ENCODE measurements at places on chromosomes 6 and 20.

DNA sequence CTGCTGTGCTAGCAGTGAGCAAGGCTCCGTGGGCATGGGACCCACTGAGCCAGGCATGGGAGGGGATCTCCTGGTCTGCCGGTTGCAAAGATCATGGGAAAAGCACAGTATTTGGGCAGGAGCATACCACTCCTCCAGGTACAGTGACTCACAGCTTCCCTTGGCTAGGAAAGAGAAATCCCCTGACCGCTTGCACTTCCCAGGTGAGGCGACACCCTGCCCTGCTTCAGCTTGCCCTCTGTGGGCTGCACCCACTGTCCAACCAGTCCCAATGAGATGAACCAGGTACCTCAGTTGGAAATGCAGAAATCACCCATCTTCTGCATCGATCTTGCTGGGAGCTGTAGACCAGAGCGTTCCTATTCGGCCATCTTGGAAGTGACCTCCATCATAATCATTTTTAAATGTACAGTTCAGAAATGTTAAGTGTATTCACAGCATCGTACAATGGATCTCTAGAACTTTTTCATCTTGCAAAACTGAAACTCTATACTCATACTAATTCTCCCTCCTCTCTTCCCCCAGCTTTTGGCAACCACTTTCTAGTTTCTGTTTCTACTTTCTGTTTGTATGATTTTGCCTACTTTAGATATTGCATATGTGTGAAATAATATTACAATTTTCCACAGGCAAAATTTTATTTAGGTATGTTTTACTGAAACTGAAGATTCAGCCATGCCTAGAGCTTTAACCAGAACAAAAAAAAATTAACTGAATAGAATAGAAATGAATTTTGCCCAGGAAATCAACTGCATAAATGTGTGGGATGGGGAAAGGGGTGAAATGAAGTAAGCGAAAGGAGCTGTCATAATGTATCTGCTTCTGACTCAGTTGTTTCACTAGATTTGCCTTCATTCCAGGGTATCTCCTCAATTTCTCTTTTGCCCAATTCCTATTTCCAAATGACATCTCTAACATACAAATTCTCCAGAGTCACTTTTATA lies 100.0 kb downstream of the RWDD2A start:
- no peak for ATAC-seq

DNA sequence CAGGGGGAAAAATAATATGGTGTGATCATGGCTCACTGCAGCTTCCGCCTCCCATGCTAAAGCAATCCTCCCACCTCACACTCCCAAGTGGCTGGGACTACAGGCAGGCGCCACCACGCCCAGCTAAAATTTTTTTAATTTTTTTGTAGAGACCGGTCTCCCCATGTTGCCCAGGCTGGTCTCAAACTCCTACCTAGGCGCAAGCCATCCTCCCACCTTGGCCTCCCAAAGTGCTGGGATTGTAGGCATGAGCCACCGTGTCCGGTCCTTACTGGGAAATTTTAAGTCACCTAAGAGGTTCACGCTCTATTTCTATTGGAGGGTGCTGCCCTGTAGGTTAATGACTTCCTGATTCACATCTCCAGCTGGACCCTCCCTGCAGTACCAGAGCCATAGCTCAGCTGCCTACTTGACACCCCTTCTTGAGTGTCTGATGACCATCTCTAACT lies 626 bp upstream of the CDK5RAP1 start:
- no peak for ATAC-seq

DNA sequence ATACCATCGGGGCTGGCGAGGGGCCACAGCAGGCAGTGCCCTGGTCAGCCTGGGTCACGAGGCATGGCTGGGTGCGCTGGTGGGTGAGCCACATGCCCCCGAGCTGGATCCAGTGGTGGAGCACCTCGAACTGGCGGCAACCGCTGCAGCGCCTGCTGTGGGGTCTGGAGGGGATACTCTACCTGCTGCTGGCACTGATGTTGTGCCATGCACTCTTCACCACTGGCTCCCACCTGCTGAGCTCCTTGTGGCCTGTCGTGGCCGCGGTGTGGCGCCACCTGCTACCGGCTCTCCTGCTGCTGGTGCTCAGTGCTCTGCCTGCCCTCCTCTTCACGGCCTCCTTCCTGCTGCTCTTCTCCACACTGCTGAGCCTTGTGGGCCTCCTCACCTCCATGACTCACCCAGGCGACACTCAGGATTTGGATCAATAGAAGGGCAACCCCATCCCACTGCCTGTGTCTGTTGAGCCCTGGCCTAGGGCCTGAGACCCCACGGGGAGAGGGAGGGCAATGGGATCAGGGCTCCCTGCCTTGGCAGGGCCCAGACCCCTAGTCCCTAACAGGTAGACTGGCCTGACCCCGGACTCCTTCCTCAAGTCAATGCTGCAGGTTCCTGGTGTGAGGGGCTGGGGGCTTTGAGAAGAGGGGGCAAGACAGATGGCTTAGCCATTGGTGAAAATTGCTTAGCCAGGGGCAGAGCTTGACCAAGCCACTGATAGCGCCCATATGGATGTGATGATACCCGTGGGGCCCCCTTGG lies 598 bp downstream of the TMEM239 start:
- ATAC-seq: peak; percentile 25

DNA sequence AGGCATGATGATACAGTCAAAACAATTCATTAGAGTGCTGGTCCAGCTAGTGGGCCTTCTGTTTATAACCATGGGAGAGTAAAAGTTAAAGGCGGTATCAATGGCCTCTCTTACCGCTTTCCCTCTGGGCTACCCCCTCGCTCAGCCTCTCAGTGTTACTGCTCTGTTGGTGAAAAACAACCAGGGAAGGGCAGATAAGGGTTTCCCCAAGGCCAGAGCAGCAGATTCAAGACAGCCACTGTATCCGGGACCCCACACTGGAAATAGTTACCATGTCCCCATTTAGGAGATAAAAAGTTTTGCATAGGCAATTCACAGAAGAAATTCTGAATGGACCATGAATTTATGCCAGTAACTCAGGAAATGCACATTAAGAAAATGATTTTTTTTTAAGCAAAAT lies 13.4 kb downstream of the SCGN start:
- ATAC-seq: no peak

GRCh38 chr6:107690643-107691061 lies 133.5 kb downstream of the SCML4 start:
- ATAC-seq: no peak

DNA sequence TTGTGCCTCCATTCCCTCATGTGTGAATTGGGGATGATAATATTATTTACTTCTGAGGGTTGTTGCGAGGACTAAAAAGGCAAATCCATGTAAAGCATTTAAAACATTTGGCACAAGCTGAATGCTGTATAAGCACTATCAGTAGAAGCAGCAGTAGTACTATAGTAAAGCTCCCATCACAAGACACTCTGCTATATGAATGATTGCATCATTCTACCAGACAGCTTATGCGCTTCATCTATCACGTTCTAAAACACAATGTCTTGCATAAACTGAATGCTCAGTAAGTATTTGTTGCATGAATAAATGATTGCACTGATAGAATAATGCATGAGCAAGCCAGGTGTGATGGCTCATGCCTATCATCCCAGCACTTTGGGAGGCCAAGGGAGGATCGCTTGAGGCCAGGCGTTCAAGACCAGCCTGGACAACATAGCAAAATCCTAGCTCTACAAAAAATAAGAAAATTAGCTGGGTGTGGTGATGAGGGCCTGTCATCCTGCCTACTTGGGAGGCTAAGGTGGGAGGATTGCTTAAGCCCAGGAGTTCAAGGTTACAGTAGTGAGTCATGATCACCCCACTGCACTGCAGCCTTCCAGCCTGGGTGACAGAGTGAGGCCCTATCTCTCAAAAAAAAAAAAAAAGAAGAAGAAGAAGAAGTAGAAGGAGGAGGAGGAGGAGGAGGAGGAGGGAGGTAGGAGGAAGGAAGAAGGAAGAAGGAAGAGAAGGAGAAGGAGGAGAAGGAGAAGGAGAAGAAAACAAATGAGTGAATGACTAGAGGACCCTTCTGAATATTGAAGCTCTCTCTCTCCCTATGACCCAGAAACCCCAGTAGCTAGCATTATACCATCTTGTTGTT lies 50.0 kb upstream of the FOXO3 start:
- no peak for ATAC-seq

DNA sequence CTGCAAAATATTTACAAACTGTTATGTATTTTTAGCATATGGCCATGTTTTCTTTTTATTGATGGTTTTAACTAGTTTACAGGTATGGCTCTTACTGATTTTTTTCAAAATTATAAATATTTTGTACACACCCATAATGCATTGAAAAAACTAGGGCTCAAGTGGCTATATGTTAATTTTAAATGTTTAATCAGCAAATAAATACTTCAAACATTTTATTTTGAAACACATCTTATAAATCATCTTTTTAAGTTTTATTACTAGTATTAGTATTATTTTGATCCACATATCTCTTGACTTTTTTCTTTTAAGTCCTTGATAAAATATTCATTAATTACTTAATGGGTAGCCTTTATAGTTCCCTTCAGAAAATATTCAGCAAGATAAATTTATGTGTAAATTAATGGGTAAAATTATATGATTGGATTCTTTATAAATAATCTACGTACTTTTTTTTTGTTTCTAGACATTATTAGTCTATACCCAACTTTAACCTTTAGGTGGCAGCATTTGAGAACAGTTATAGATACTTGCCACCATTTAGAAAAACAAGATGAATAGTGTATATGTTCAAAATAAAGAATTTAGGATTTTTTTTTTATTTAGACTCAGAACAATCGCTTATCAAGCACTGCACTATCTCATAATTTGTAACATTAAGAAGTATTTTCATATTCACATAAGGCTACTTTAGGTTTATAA lies 241.9 kb downstream of the ADGRB3 start:
- ATAC-seq: no peak

DNA sequence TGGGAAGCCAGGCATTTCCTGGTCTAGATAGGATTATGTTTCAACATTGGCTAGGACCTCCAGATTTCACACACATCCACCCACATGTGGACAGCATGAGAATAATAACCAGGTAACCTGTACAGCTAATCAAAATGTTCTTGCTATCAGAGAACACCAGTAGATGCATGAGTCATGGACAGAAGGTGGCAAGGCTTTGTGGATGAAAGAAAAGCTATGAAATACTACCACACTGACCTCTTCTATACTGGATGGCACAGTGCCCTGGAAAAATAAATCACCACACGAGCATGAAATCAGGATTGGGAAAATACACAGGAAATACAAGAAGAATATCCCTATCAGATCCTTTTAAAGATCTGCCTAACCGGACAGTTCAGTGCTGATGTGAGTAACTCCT lies 113.0 kb downstream of the GMDS start:
- no peak for ATAC-seq
